Fibroblast of the aortic adventitia (primary cell): ENCODE measurements at places on chromosomes 2 and 18. TPM values are rescaled to one million over a fixed set of nuclear protein-coding genes. Genes with fewer than 3 reads are reported as not detected.

The RAB3GAP1 gene
- 80.0 and 148 TPM in 2 replicates for total RNA-seq

The ERMN gene
- 0.18 TPM in 1 of 2 replicates, not detected in the other for total RNA-seq

The VIL1 gene
- total RNA-seq = not detected in 2 replicates

The SLC14A1 gene
- 5.6 and 254 TPM in 2 replicates for total RNA-seq

The SMYD1 gene
- not detected in 2 replicates for total RNA-seq

The MEP1B gene
- not detected in 2 replicates for total RNA-seq

The DPP4 gene
- 138 and 203 TPM in 2 replicates for total RNA-seq

The FTCDNL1 gene
- total RNA-seq = 1.5 TPM in 1 of 2 replicates, not detected in the other

The C2orf80 gene
- total RNA-seq = not detected in 2 replicates

The DUSP2 gene
- 0.36 and 1.4 TPM in 2 replicates for total RNA-seq

The KIDINS220 gene
- total RNA-seq = 89.7 and 118 TPM in 2 replicates

The UGT1A3 gene
- not detected in 2 replicates for total RNA-seq

The NR4A2 gene
- total RNA-seq = 0.41 and 0.81 TPM in 2 replicates

The ALPG gene
- total RNA-seq = not detected in 2 replicates

The ASB18 gene
- not detected in 2 replicates for total RNA-seq

The SFTPB gene
- total RNA-seq = 0.09 TPM in 1 of 2 replicates, not detected in the other

The EFEMP1 gene
- 652 and 1,009 TPM in 2 replicates for total RNA-seq

The RFX8 gene
- 5.3 and 24.1 TPM in 2 replicates for total RNA-seq

The IGFBP2 gene
- 1.1 and 10.6 TPM in 2 replicates for total RNA-seq

The DSG1 gene
- not detected in 2 replicates for total RNA-seq

The ADCYAP1 gene
- 0.16 and 0.72 TPM in 2 replicates for total RNA-seq

The WDR7 gene
- 24.0 and 26.7 TPM in 2 replicates for total RNA-seq

The TXNDC2 gene
- 0.16 and 0.27 TPM in 2 replicates for total RNA-seq

The POTEJ gene
- total RNA-seq = not detected in 2 replicates

The REG3A gene
- not detected in 2 replicates for total RNA-seq

The HOXD12 gene
- not detected in 2 replicates for total RNA-seq

The CASP10 gene
- total RNA-seq = 4.8 and 9.1 TPM in 2 replicates

The CD8A gene
- total RNA-seq = not detected in 2 replicates

The TACR1 gene
- 0.09 TPM in 1 of 2 replicates, not detected in the other for total RNA-seq

The GALNT1 gene
- 46.9 and 49.0 TPM in 2 replicates for total RNA-seq

The TMEM87B gene
- total RNA-seq = 24.9 and 40.2 TPM in 2 replicates

The ATP6V1C2 gene
- not detected in 2 replicates for total RNA-seq

The COPS8 gene
- 31.0 and 123 TPM in 2 replicates for total RNA-seq

The RGPD3 gene
- total RNA-seq = 0.41 and 0.45 TPM in 2 replicates

The SPATS2L gene
- total RNA-seq = 40.7 and 117 TPM in 2 replicates

The SERPINB4 gene
- not detected in 2 replicates for total RNA-seq

The SCG2 gene
- 0.63 and 3.4 TPM in 2 replicates for total RNA-seq

The PLB1 gene
- 2.7 and 7.8 TPM in 2 replicates for total RNA-seq

The KIAA2012 gene
- not detected in 2 replicates for total RNA-seq

The OR6B3 gene
- total RNA-seq = not detected in 2 replicates

The KCNS3 gene
- 0.36 TPM in 1 of 2 replicates, not detected in the other for total RNA-seq

The EML6 gene
- total RNA-seq = 0.49 and 2.8 TPM in 2 replicates

The SPRED2 gene
- 11.9 and 20.6 TPM in 2 replicates for total RNA-seq

The AQP12A gene
- not detected in 2 replicates for total RNA-seq

The EGR4 gene
- total RNA-seq = not detected in 2 replicates
